ENCODE measurements at places on chromosomes 5 and 9.

DNA sequence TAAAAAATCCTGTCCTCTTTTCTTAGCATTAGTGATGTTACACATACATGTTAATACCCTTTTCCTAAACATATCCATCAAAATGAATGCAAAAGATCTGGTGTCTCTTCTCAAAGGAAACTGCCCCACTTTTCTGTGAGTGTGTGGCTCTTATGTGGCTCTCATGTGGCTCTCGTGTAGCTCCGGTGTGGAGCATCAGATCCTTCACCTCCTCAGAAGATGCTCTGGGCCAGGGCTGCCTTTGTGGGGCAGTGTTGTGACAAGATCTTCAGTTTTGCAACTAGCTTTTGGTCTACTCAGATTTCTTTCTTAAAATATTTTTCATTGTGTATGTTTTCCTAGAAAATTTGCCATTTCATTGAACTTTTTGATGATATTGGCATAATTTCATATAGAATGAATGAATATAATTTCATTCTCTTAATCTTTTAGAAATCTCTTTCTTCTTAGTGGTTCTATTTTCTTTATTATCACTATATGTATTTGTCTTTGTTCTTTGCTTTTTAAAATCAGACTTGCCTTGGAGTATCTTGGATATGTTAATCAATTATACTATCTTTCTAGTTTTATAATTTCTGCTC is 19.4 kb downstream of the GARNL3 start:
- DNase-seq, result no peak

DNA sequence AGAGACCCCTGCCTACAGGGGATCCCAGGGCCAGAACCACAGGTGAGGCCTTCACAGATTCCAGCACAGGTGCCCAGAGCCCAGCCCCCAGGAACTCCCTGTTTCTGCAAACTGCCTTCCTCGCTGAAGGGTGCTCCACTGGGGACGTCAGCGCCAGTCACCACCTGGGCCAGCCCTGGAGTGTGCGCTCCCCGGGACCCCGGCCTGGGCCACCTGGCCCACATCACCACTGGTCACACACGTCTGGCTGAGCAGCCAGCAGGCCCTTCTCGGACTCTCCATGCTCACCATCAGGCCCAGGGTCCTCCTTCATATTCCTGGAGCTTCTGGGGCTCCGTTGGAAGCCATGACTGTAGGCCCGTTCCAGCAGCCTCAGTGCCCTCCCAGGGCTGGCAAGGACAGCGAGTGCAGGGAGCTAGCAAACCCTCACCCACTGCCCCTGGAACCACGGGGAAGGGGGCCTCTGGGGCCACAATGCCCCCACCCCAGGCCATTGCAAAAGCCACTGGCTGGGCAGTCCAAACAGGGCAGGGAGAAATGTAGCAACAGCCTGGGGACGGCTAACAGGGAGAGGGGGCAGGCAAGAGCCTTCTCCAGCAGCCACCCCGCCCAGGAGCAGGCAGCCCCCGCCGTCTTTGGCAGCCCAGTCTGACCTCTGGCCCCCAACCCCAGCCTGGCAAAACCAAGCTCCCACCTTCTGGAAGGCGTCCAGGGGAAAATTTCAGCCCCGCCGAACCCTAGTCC is 1.3 kb downstream of the AGPAT2 start:
- no peak for DNase-seq

DNA sequence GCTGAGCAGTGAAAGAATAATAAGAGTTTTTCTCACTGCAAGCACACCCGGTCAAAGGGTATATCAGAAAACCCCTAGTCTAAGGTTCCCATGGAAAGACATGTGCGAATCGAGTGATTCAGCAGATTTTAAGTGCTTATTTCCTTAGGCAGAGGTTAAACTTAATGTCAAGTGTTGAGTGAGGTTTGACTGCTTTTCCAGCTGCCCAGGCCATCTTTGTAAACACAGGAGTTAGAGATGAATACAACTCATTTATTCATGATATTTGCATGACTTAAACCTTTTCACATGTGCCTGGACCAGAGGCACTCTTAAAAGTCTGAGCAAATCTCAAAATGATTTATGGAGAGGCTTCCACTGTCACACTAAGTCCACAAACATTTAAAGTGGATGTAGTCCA is 137.8 kb upstream of the RGMB start:
- no peak for DNase-seq

GRCh38 chr9:2128618-2129017 is 113.5 kb downstream of the SMARCA2 start:
- no peak for DNase-seq

DNA sequence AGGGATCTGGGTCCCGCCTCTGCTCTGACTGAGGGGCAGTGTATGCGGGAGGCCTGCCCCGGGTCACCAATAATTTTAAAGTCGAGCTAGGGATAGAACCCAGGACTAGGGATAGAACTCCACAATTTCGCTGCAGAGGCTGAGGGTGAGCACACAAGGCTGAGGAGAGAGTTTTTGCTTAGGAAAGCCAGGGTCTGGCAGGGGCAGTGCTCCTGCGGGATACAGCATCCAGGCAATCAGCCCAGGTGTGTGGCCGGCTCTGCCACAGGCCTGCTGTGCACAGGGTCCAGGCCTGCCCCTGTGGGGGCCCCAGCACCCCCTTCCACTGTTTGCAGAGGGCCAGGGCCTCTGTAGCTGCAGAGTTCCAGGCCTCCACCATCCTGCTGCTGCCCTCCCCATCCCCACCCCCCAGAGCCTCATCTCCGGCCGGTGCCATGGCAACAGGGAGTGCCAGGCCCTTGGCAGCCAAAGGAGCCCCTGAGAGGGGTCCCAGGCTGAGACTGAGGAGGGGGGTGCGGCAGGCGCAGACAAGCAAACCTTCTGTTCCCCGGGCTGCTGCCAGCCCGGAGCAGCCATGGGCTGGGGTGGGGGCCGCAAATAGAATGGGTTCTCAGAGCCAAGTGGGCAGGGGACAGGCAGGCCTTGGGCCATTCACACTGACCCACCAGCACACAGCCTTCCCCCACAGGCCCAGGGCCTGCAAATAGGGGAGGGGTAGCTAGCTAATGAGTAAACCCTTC is 8.6 kb downstream of the PDGFRB start:
- DNase-seq, result no peak

- no peak for DNase-seq
Observed at GRCh38 chr9:136975644-136976043, 1.7 kb upstream of the PTGDS start.

DNA sequence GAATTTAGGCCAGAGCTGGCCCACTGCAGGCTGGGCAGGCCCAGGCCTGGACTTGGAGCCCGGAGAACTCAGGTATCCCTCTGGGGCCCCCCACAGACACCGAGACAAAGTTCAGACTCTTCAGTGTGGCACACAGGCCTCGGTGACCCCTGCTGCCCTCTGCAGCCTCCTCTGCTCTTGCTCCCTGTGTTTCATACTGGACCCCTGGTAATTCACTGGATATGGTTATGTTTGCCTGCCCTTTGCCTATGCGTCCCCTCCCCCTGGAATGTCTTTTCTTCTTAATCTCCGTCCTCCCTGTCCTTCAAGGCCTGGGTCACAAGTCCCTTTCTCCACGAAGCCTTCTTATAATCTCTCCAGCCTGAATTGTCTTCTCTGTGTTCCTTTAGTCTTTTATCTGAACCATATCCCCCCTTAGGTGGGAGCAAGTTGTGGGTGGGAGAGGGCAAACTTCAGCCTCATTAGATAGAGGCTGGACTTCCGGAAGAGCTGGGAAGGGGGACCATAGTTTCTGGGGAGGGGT is 30.1 kb downstream of the GSN start:
- no peak for DNase-seq

- DNase-seq, result no peak
Observed at GRCh38 chr5:134521841-134522240, 3.6 kb upstream of the JADE2 start.

DNA sequence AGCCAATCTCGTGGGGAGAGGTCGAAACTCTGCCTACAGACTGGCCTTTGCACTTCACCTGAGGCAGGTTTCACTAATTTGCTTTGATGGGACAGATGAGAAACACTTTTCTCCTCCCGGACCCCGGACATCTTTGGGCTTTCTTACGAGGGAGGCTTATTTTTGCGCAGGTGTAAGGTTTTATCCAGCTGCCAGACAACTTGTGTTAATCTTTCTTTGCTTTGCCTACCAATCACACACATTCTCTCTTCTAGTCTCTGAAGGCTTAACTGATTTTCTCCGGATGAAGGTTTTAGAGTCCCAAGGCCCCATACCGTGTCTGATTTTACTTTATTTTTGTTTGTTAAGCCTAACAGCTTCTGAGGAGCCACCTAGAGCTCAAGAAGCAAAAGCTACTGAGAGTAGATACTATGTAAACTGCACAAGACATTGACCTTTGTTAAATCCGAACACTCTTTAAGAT is 436 bp upstream of the EMB start:
- no peak for DNase-seq

All from T1000 (cell line).